ENCODE measurements at places on chromosomes 1 and 21.
A peak's percentile ranks its signal among the peaks of the same experiment; 100 is the strongest.

DNA sequence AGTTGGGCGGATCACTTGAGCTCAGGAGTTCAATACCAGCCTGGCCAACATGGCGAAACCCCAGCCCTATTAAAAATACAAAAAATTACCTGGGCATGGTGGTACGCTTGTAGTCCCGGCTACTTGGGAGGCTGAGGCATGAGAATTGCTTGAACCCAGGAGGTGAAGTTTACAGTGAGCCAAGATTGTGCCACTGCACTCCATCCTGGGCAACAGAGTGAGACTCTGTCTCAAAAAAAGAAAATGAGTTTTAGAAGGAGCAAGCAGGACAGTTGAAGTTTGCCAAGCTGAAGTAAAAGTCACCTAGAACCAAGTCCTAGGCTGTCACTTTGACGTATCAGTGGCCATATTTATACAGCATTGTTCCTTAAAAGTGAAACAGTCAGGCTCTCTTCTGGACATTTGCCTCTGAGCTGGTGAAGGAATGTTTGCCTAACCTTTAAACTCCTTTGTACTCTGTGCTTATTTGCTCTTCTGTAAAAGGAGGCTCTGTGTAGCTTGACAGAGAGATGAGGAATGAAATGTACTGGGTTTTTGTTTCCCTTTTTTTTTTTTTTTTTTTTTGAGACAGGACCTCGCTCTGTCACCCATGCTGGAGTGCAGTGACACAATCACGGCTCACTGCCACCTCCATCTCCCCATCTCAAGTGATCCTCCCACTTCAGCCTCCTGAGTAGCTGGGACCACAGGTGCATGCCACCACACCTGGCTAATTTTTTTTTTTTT lies 2.8 kb downstream of the RAB4A start:
- DNase-seq: no peak

DNA sequence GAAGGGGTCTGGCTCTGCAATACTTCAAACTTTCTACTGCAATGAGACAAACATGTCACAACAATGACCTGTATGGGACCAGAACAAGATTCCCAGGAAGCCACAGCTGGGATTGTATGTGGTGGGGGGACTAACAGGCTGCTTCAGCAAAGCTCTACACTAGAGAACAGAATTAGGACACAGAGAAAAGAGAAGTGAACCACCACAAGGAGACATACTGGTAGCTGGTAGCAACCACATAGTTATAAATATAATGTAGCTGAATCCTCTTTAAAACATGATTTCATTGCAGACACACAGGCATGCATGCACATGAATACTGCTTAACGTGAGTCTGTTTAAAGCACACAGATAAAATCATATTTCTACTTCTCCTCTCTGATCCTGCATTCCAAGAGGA lies 3.5 kb upstream of the ILDR2 start:
- no peak for DNase-seq

DNA sequence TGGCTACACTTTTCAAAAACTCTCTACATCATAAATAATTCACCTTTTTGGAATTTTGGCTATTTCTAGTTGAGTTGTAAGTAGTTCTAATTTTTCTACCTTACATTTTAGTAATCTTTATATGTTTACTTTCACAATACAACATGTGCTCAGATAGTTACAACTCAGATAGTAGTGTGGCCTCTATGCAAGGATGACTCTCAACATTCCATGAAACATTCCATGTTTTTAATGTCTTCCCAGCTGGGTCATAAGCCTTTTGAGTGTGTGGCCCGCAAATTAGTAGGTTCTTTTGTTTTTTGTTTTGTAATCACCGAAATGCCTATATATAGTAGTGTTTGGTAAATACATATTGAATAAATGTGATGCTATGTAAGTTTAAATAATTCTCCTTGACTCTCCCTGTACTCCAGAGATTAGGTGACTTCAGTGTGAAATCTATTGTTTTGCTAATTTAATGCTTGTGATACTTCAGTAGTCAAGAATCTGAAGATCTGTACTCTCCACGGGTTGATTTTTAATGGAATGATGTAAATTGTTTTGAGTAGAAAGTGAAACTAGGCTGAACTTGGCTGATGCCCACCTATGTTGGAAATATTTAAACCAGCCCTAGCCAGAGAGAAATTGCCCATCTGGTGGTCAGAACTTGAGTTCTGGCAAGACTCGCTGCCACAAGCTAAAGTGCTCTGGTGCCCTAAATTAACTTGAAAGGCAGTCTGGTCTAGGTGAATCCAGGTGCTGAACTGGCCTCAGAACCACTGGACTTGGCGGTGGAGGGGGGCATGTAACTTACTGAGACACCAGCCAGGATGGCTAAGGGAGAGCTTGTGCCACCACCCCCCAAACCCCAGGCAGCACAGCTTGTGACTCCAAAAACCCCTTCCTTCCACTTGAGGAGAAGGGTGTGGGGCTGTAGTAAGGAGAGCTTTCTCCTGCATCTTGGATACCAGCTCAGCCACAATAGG lies 165.6 kb downstream of the USP25 start:
- no peak for DNase-seq

DNA sequence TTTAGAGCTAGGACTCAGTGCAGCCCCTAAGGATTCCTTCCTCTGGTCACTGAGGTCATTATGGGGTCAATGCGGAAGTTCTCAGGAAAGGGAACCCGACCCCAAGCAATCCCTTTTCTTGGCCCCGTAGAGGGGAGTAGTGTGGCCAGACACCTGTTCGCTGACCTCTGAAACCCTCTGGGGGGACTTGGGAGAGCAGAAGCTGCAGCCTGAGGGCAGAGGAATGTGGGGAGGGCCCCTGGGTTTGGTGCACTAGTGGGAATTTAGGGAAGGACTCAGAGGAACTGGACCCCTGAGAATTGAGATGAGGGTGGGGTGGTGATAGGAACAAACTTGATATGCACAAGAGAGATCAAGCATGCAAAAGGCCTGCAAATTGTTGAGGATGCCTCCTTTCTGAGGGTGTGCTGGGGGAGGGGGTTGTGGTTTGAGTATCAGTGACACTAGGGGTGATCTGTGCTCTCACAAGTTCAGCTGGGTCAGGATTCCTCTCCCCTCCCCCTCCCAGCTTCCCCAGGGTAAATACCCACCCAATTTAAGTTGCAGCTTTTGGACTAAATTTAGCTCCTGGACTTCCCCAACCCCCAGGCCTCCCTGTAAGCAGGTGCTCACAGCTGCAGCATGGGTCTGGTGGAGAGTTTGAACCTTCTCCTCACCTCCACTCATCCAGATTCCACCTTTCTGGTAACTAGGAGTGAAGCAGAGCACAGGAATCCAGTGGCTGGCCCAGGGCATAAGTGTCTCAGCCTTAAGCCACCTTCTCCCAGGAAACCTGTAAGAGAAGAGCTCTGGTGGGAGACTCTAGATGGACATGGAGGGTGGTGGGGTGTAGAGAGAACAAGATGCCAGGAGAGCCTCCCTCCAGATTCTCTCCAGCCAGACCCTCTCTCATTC lies 13.5 kb downstream of the ADAMTSL4 start:
- DNase-seq: peak; percentile 97

- no peak for DNase-seq
Observed at GRCh38 chr21:24055696-24056095, 1551.6 kb downstream of the MRPL39 start.

DNA sequence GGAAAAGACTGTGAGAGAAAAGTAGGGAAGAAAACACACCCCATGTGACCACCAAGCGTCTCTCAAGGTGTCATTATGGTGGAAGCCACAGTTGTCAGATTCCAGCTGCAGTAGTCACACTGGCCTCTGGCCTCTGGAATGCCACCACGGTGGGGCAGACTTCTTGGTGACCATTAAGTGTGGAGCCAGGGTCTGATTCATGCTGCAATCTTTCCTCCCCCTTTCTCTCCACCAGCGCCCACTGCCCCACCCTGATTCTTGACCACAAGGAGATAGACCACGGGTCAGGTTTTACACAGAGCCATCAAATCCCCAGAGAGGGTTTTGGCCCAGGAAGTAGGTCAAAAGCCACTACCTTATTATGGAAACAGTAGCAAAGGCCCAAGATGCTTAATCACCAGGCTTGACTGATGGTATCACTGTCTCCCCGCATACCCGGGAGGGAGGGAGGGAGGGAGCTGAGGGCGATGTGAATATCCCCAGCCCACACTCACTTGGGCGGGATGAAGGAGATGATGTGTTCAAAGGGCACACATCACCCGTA lies 52.7 kb upstream of the GRHL3 start:
- DNase-seq: no peak

- DNase-seq: no peak
Observed at GRCh38 chr1:232183802-232184201, 446.1 kb downstream of the SIPA1L2 start.

- DNase-seq: no peak
Observed at GRCh38 chr1:21869620-21870121, 57.6 kb downstream of the LDLRAD2 start.
